Vagina (tissue), 2 donors: ENCODE measurements at places on chromosomes 11 and 22.

GRCh38 chr11:43819926-43820325, 60.7 kb upstream of the ALKBH3 start:
- DNase-seq: no peak

GRCh38 chr11:81932303-81932702, 801.4 kb downstream of the FAM181B start:
- no peak for DNase-seq

DNA sequence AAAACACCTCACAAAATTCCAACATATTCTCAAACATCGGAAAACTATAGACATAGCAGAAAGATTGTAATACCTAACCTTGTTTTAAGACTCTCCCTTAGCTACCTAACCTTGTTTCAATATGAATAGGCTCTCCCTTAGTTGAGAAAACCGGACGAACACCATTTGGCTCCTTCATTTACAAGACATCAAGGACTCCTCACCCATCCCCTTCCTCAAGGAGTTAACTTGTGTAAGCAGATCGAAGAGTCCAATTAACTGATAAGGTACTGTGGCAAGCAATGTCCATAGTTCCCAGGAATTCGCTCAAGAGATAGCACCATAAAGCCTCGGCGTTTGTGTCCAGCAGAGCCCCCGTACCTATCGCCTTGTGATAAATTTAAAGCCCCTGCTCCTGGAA, 4.6 kb upstream of the ACRV1 start:
- no peak for DNase-seq

DNA sequence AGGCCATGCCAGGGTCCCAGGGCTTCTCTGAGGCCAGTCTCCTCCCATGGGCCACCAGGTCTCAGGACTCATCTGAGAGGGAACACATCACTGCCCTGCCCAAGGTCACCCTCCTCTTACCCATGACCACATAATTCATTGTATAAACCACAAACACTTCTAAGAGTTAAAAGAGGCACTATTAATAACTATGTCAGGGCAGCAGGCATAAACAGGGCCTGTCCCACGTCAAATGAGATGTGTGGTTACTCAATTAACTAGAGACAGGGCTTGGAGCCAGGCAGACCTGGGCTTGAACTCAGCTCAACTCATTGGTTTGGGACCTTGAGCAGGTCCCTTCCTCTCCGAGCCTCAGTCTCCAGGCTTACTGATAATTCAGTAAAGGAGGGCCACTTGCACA, 33.1 kb downstream of the ARAP1 start:
- DNase-seq: no peak

GRCh38 chr11:10485646-10486045, 30.6 kb downstream of the AMPD3 start:
- no peak for DNase-seq

GRCh38 chr22:27445881-27446280, 355.7 kb downstream of the MN1 start:
- no peak for DNase-seq

DNA sequence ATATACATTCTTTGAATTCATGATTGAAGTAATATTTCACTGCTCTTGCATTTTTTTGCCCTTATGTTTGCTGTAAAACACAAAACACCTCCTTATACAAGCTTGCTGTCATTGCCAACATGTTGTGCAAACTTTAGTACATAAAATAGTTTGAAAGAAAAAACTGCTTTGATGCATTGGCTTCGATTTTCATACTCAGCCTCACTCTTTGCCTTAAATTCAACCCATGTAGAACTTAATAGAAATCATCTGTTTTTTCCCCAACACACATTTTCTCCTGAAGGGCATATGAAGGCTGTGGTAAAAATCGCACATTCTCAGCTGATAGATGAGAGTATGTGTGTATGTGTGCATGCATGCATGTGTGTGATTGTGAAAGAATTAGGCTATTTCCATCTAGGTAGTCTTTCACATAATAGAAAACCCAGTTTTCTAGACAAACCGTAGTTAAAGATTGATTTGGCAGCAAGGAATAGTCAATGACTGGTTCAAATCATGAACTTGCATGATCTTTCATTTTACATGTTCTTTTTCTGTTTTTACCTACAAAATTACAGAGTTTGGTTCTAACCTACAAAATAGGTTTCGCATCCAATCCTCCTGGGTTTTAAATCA, 72.8 kb upstream of the MTMR2 start:
- no peak for DNase-seq

- DNase-seq: no peak
Observed at GRCh38 chr11:107836851-107837250, 21.7 kb downstream of the SLC35F2 start.

DNA sequence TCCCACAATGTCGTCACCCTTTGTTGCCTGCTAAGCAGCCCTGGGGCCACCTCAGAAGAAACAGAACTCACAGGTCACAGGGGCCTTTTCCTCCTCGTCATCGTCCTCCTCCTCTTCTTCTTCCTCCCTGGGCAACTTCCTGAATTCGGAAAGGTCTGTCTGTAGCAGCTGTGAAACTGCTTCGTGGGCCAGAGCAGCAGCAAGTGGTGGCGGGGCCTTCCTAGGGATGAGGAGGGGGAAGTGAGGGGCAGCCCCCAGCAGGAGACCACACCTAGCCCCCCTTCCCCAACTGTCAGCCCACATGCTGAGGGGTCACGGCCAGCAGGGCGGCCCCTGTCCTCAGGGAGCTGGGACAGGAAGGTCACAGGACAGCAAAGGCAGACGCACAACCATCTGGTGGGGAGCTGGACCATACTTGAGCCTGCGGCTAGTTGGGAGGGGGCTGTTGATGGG, 13.2 kb downstream of the PPM1F start:
- no peak for DNase-seq

- DNase-seq: no peak
Observed at GRCh38 chr22:43343670-43344519, 723 bp upstream of the SCUBE1 start.

DNA sequence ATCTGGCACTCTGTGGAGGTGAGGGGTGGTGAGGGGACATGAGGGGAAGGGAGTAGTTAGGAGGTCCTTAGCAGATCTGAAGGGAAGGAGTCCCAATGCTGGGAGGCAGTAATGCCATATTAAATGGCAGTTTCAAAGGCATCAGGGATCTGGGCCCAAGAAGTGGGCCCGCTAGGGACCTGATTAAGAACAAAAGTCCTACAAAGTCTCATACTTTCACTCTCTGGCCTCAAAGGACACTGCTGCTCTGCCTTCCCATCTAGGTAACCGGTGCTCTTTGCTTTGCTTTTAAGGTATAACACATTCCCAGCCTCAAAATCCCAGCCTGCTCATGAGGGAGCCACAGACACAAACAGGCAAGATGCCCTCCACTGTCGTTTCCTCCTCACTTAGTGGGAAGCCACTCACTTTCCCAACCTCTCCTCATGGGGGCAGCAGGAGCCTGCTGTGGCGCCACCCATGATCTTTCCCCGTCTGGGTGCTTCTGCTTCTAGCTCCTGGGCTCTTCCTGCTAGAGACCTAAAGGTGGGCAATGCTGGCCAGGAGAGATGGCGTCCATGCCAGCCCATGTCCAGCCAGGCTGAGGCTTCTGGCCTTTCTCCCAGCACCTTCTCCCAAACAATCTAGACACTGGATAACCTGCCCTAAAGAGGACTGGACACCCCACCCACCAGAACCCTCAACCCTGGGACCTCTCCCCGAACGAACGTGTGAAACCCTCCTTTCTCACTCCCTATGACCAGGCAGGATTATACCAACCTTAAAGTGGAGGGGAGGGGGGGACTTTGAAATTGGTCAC, 68.3 kb downstream of the PLEKHA7 start:
- DNase-seq: no peak

GRCh38 chr11:41403458-41403857, 56.0 kb downstream of the LRRC4C start:
- DNase-seq: no peak

- DNase-seq: no peak
Observed at GRCh38 chr11:32602657-32603415, 19.2 kb downstream of the EIF3M start.

- DNase-seq: no peak
Observed at GRCh38 chr11:3642071-3642951, 519 bp upstream of the ART5 start.
